GM23248 (cell line): ENCODE measurements at places on chromosomes 5 and 9.

DNA sequence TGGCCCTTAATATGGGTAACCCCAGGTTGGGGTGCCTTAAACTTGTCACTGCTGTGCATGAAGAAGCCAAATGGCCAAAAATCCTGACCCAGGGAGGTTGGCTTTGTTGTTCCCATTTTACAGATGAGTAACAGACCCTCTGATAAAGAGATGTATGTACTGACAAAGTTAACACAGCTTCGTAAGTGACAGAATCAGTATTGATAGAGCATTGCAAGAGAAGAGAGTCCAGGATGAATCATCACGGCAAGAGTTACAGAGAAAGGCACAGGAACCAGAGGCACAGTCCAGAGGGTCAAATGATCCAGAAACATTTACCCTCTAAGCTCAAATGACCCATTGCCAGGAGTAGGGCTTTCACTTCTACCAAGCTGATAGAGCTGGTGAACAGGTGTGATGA is 103.8 kb upstream of the SMC2 start:
- DNase-seq, result no peak

DNA sequence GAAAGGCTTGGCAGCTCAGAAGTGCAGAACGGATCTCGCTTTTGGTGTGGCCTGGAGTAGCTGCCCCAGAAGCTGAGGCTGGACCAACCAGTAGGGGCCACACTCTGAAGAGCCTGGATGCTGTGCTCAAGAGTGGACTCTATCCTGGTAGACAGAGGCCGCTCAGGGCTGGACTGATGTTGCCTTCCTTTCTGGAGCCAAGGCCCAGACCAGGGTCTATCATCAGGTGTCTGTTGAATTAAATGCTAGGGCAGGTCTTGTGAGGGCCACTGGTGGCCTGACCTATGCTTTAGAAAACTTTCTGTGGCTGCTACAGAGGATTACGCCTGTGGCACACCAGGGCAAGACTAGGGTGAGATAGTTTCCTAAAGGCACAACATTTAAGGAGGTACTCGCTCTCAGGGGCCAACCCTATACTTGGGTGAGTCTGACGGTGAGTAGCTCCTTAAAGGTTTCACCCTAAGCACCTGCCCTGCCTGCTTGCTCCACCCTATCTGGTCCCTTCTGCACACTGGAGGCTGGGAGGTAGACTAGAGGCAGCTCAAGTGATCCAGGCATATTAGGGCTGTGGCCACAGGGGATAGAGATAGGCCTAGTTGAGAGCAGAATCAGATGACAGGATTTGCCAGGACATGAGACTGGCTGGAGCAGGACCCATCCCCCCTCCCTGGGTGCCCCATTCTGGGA is 9.8 kb upstream of the IRF1 start:
- no peak for DNase-seq

DNA sequence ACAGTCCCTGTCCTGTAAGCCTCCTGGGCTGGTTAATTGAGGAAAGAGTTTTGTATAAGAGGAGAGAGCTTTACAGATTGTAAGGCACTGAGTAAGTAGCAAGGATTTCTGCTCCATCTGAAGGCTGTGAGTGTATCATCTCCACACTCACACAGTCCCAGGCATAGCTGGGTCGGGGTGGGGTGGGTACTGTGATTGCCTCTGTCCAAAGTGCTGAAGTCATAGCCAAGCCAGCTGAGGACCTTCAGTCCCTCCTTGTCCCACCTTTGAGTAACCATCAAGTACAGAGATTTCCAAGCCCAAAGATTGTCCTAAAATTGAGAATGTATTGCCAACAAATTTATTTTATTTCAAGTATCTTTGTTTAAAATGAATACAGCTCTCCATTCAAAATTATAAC is 5.5 kb upstream of the DNAJB5 start:
- DNase-seq, result peak; percentile 55

DNA sequence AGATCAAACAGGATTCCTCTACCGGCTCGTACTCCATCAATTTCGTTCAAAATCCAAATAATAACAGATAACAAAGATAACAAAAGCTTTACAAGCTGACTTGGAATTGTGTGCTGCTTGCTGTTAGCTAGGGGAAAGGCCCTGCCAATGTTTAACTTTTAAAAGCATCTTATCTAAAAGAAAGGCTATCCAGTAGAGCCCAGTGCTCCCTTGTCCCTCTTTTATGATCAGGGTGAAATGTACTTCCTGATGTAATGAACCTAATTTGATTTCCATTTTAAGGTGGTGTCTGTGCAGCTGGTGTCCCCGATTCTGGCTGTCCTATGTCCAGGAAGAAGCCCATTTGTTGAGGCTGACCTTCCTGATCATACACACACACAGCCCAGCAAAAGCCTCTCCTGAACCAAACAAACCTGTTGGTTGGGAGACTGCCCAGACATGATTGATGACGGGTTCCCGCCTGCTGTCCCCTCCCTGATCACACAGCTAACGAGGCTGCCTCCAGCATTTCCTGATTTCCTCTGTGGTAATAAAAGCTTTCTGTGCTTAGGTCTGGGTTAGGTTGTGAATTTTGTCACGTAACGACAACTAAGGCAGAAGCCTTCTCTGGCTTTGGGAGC is 54.1 kb downstream of the PWWP2A start:
- no peak for DNase-seq

DNA sequence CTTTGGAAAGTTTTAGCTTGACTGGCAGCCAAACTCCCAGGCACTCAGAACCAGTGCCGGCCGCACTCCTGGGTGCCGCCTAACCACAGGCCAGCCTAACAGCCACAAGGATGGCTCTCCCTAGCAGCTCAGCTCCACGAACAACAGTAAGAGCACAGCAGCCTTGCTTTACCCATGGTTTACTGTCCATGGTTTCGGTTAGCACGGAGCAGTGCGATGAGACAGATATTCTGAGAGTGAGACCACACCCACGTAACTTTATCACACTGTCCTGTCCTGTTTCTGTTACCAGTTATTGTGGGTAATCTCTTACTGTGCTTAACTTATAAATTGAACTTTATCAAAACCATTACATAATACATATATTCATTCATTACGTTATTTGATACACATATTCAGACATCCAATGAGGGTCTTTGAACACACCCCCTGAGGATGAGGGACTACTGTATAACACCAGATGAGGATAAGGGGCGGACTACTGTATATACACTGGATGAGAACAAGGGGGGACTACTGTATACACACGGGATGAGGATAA is 12.4 kb downstream of the CLPTM1L start:
- peak; percentile 15 for DNase-seq

DNA sequence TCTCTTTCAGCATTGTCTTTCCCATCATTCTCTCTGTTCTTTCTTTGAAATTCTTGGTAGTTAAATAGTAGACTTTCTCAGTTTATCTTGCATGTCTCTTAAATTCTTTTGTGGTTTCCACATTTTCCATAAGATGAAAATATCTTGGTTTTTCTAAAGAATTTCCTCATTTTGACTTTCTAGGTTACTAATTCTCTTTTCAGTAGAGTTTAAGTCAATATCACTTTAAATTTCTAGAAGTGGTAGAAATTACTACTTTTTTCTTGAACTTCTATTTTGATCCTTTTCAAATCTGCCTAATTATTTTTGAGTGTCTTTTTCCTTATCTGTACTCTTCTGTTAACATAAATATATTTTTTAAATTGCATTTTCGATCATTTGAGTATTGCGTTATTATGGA is 23.6 kb upstream of the LRRTM2 start:
- no peak for DNase-seq

DNA sequence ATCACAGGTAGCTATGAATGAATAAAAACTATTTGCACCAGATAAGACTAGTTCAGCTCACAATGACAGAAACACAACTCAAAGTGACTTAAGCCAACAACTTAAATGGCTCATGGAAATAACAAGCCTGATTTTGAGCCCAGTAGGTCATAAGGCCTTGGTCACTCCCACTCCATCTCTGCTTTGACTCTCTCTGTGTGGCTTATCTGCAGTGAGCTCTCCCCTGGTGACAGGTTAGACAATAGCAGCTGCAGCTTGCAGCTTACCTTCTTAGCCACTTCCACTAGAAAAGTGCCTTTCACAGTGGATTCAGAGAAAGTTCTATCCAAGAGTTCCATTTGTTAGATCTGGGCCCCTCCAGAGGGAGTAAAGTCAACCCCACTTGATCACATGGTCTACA is 315.7 kb downstream of the RAB3C start:
- no peak for DNase-seq

GRCh38 chr5:125331987-125332598 is 585.7 kb upstream of the ZNF608 start:
- no peak for DNase-seq

- DNase-seq, result no peak
Measured at GRCh38 chr5:2903451-2904395, 152.2 kb upstream of the IRX2 start.

- DNase-seq, result peak; percentile 50
Measured at GRCh38 chr9:124654431-124654830, 116.7 kb downstream of the NR6A1 start.

DNA sequence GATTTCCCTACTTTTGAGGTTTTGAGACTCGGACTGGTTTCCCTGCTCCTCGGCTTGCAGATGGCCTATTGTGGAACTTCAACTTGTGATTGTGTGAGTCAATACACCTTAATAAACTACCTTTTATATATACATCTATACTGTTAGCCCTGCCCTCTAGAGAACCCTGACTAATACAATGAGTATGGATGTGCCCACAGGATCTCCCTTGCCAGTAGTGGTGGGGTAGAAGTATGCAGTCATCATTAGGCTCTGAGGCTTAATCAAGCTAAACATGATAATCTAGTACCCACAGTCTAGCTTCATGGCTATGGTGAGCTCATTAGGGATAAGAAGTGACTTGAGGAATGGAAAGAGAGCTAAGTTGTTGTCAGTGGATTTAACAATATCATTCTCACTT is 412.8 kb upstream of the PTGER4 start:
- no peak for DNase-seq

DNA sequence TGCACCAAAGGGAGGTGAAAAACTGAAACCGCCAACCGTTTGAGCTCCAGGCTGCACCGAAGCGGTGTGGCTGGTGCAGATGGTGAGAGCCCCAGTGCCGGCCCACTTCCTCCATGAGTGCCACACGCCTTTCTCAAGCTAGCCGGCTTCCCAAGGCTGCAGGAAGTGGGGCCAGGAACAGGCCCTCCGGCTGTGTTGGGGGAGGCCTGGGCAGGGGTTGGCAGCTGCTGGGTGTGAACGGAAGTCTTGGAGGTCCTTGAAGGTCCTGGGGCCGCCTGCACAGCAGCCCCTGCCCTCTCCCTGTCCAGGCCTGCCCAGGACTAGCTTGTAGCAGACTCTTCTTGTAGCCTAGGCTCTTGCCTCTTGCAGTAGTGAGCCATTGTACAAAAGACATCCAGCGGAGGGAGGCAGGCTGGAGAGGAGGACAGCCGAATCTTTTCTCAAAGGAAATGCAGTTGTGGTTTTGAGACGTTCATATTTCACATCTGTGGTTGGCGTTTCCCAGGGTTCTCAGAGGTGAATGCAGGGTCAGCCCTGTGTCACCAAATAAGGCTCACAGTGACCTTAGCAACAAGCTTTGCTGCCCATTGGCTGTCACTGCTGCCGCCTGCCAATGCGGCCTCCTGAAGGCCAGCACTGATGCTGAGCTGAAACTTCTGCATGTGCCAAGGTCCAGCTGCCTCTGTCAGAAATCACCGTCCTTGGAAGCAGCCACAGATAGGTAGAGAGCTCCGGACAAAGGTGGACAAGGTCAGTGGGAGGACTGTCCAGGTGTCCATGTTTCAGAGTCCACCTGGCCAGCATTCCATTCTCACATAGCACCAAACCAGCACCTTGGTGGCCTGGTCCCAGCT is 23.9 kb downstream of the IRF1 start:
- DNase-seq, result no peak

DNA sequence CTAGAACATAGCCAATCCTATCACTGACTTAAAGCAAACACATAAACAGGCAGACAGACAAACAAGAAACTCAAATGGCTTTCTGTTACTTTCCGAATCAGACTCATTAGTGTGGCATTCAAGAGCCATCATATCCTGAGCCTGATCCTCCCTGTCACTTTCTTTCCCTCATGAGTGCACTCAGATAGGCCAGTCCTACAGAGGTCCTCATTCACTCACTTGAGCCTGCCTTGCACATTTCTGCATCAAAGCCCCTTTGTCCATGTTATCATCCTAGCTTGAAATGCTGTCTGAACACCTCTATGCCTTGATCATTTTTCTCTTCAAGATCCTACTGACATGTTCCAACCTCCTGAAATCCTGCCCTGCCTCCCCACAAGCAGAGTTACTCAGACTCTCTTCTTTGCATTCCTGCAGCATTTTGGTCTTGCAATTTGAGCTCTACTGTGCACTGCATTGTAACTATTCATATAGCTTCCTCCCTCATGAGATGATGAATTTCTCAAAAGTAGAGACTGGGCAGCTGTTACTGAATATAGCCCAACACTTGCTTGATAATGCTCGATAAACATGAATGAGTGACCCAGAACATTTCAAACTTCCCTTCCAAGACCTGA is 126.9 kb downstream of the PALM2AKAP2 start:
- DNase-seq, result peak; percentile 63

DNA sequence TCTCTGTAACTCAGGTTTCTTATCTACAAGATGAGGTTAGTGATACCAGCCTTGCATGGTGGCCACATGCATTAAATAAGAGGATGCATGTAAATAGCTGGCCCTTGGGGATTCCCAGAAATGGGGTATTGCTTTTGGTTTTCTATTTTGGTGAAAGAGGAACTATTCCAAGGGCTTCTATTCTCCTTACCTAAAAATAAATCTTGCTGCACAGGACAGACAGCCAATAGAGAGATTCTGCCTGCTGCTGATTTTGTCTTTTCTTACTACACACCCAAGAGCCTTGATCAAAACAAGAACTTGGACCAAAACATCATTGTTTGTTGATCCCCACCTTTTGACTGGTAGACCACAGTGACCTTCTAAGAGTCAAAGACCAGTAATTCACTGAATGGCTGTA is 161.8 kb downstream of the PJA2 start:
- DNase-seq, result no peak

GRCh38 chr5:5665225-5666075 is 243.0 kb downstream of the ICE1 start:
- DNase-seq, result peak; percentile 0

DNA sequence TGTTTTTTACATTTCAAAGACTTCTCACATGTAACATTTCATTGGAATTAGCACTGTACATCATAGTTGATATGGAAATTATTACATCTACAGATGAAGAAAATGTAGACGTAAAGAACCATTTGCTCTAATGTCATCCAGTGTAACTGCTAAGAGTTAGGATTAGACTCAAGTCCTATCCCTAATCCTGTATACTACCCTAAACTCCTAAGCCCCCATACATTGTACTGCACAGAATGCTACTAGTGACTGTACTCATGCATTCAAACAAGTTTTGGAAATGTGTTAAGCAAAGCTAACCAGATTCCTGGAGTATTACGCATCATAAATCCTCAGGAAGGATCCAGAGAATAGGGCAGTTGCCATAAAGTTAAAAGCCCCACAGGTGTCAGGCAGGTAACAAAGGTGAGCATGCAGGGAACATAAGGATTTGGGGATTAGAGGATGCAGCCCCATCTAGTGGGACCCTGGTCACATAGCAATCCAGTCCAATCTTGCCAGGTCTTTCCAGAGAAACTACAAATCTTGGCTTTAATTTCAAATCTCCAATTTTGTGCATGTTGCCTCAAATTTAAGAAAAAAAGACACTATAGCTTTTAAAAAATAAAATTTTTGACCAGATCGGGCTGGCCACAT is 32.0 kb downstream of the HAVCR1 start:
- peak; percentile 14 for DNase-seq
